Small intestine (tissue), 16 donors: ENCODE measurements at places on chromosomes 7 and 10. TPM values are rescaled to one million over a fixed set of nuclear protein-coding genes. Genes with fewer than 3 reads are reported as not detected.

FXYD4 gene
- polyA plus RNA-seq = 0.10 TPM

LMTK2 gene
- 9.8 TPM for polyA plus RNA-seq

GTF2I gene
- 33.7 TPM for polyA plus RNA-seq

CAMK2B gene
- polyA plus RNA-seq = 1.6 TPM

GRCh38 chr7:102978284-102978683, 65.5 kb downstream of the LRRC17 start:
- DNase-seq = no peak

- no peak for DNase-seq
Observed at GRCh38 chr7:4996696-4997222, 37.8 kb upstream of the MMD2 start.
